ENCODE measurements at places on chromosomes 2 and 18.

DNA sequence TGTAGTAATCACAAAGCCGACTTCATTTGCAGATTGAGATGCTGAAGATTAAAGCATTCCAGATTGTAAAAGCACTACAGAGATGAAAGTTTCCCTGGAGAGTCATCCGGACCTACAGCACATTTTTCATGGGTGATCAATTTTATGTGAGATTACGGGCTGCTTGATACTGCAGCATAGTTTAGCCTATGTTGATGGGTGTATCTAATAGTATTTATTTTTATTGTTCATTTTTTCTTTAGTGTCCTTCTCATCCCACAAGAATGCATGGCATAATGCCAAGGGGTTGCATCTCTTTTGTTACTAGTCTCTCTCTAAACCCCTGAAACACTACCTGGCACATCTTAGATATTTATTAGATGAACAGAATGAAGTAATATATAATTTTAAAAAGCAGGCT lies 240.4 kb downstream of the MBD2 start:
- no peak for DNase-seq

GRCh38 chr18:58902961-58903360 lies 38.3 kb downstream of the ZNF532 start:
- no peak for DNase-seq

GRCh38 chr2:173571021-173571821 lies 216.5 kb downstream of the CDCA7 start:
- DNase-seq: no peak

DNA sequence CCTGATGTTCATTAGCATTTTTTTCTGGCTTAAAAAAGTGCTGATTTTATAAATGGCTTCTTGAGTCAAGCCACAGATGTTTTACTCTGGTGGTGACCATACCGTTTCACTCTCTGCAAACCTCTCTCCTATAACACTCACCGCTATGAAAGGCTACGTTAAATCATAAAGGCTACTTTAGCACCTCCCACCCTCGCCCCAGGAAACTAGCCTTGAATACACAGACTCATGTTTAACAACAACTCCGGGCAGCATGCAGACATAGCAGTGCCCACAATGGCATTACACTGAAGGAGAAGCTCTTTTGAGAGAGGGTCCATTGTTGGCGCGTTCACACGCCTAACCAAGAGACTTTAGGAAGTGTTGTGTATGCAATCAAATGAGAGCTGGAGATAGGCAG lies 5.6 kb downstream of the MYT1L start:
- no peak for DNase-seq

DNA sequence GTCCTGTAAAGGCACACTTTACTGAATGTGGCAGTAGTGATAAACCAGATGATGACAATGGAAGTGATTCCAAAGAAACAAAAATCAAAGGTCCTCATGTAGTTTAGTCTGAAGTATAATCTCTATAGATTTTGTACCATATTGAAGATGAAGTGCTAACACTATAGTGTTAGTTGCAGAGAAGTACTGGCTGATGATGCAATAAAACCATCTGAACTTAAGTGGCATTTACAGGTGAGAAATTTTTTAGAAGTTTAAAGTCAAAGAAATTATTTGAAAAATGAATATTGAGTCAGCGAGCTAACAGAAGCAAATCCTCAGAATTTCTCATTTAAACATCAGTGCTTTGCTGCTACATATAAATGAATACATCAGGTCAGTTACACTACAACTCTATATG lies 43.1 kb upstream of the RMDN2 start:
- DNase-seq: no peak

DNA sequence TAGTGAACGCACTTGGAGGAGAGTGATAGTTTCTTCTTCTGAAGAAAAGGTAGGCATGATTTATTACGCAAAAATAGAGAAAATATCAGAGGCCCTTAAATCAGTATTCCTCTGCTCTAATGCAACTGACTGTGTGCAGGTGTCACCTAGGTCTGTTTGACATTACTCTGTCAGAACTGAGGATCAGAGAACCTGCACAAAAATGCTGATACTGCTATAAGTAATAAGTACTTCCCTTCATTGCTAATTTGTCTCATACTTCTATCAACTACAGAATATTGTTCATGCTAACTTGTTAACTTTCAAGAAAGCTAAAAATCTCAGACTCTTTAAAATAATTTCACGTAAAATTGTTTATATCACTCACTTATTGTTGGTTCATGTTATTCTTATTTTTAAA lies 358.5 kb downstream of the ZNF804A start:
- no peak for DNase-seq

- no peak for DNase-seq
These were observed 578 bp downstream of the IWS1 start for GRCh38 chr2:127525691-127526131.

- no peak for DNase-seq
These were observed 32.6 kb downstream of the MRPL35 start for GRCh38 chr2:86231680-86232372.

DNA sequence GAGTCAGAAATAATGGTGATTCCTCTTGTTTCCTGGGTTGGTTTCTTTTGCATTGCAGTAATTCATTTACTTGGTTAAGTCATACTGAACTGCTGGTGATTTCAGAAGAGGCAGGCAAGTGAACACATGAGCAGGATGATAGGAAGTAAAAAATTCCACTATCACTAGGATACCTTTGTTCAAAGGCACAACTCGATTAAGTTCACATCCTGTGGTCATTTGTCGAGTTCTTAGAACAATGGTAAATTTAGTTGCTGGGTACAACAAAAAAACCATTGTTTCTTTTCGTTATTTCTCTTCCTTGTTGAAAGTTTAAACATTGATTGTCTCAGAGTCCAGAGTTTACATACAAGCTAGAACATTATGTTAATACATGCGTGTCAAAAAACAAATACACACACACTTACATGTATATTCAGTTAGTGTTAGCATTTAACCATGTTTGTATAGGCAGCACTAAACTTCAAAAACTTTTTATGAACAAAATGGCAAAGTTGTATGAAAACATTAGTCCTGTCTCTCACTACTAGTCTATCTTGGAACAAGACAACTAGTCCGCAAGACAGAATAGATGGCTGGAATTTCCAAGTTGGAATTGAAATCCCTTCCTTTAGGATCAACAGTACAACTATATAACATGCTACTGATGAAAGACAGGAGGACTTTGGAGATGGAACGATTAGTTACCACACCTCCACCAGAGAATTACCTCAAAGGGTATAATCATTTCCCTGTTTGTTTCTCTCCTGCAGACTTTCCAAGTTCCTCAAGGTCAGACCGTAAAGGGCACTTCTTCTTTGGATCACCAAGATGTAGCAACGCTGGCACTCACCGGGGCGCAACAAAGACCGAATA lies 26.2 kb downstream of the STK39 start:
- DNase-seq: no peak

- DNase-seq: no peak
These were observed 38.0 kb upstream of the SNED1 start for GRCh38 chr2:240960309-240960970.

All from stimulated activated CD4-positive, alpha-beta T cell treated with anti-CD3 and anti-CD28 coated beads, Interleukin-1b, Interleukin-23, amount 100 ng/mL, for 1 hour (primary cell).